ENCODE measurements at places on chromosomes 3 and 15.

- no peak for DNase-seq
These were observed 67.1 kb downstream of the EXOG start for GRCh38 chr3:38563070-38563885.

GRCh38 chr15:45155739-45156138, 25.9 kb downstream of the DUOX1 start:
- DNase-seq = no peak

DNA sequence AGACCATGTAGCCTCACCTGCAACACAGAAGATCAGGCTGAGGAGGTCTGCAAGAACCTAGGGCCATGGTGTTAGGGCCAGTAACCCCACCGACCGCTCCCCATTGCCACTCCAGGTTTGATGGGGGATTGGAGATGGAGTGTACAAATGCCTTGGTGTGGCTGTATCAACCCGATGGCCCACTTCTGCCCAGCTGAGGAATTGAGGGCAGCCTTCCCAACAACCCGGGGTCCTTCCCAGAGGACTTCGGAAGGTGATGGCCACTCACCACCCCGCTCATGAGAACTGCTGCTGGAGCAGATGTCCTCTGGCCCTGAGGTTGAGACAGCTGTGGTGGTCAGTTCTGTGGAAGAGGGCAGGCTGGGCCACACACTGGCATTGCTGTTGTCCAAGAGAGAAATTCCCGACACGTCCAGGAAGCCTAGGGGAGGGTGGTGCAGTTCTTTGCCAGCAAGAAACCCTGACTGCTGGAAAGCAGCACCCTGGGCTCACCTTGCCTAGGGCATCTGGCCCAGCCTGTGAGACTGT, 8.9 kb downstream of the GORASP1 start:
- no peak for DNase-seq

GRCh38 chr3:122219242-122219872, 35.9 kb downstream of the CASR start:
- no peak for DNase-seq

DNA sequence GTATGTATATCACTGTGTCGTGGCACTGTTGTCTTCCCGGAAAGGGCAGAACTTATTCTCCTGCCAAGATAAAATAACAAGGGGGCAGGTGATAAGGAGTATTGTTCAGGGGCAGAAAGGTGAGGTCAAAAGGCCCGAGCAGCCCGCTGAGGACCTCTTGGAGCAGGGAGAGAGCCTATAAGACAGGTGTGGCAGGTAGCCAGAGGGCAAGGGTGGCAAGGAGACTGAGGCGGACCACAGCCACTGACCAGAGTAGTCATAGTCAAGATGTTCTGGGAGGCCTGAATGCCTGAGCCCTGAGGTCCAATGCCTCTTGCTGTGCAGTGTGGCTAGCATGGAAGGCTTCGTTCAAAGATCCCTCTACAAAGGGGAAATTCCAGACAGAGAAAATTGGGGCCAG, 172.3 kb upstream of the CHRNA7 start:
- no peak for DNase-seq

DNA sequence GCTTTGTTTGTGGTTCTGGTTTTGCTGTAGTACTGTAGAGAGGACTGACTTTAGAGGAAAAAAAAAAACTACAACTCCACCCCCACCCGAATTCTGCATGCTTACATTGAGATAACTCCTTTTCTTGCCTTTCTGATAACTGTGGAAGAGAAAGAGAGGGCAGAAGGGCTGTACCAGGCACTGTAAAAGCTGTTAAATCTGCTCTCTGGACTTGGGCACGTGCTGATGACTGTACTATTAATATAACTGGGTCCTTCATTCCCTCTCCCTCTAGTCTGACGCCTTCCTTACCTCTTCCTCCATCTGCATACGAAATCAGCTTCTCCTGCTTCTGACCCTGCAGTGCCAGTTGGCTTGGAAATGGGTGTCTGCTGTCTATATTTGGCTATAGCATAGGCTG, 15.0 kb downstream of the MAPKBP1 start:
- no peak for DNase-seq

- peak; percentile 69 for DNase-seq
These were observed 58.8 kb downstream of the ARHGAP31 start for GRCh38 chr3:119352863-119353527.

DNA sequence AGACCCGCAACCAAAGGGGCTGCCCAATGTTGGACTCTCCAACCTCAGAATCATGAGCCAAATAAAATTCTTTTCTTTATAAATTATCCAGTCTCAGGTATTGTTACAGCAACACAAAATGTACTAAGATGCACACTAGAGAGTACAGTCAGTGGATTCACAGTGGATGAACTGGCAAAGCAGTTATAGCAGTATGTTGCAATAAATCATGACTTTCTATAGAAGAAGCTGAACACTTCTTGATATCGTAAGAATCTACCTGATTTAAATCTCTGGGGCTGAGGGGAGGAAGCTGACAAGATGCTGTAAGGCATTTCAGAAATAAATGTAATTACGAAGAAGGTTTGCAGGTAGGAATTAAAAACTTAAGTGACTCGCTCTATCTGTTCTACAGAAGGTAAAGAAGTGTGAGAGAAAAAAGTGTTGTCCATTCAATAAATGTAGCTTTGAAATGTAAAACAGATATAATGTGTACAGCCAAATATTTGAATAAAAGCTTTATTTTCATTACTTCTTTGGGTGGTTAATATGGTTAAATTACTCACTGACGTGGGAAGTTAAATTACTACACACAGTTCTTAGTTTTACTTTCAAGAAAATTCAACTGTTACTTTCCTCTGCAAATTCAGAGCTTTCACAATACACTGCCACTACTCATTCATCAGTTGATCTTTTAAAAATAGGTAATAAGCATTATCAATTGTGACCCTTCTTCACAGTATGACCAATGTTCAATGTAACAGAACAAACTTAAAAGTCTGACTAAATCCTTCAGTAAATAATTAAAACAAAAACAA, 439.1 kb downstream of the SHQ1 start:
- DNase-seq = no peak

- no peak for DNase-seq
These were observed 294.6 kb upstream of the DPPA4 start for GRCh38 chr3:109631897-109632296.

GRCh38 chr3:124579641-124580040, 150.6 kb upstream of the UMPS start:
- no peak for DNase-seq

- no peak for DNase-seq
These were observed 37.9 kb downstream of the DPH6 start for GRCh38 chr15:35507932-35508638.

DNA sequence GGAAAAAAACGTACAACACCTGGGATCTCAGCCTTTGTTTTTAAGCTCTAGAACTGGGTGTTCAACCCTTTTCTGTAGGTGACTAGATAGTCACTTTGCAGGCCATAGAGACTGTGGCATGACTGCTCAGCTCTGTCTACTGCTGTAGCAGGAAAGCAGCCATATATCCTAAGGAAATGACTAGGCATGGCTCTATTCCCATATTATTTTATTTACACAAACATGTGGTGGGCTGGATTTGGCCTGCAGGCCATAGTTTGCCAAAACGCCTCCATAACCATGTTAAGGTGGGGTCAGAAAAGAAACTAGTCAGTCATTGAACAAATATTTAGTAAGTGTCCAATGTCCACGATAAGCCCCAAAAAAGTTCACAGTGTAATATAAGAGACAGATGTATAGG, 452.5 kb downstream of the MCTP2 start:
- DNase-seq = no peak

DNA sequence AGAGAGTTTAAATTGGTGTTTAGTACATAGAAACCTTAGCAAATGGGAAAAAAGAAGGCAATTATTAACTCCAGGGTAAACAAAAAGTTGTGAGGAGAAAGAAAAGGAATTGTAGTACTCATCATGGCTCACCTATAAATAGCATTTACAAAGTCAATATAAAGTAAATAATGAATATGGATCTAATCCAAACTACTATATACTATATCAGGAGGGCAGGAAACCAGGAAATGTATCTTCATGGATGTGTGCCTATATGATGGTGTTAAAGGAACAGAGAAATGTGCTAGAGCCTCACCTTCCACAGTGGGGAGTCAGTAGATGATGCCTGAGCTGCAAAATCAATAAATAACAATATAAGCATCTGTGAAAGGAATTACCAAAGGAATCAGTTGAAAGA, 208.9 kb downstream of the FAM43A start:
- no peak for DNase-seq

DNA sequence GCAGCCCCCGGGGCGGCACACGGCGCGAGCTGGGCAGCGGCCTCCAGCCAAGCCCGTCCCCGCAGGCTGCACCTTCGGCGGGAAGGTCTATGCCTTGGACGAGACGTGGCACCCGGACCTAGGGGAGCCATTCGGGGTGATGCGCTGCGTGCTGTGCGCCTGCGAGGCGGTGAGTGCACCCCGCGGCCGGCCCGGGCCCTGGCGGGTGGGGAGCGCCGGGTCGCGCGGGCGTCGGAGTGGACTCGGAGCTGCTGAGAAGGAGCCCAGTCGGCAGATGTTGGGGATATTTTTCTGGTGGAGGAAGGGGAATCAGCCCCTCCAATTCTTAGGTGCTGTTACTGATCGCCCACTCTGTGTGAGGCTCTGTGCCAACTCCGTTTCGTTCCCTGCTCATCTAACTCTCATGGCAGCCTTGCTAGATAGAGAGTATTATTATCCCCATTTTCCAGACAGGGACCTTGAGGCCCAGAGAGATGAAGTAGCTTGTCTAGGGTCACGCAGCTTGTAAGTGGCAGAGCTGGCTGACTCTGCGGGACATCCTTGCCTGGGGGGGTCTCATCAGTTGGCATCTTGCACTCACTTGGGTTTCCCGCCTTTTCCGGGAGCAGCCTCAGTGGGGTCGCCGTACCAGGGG, 890 bp downstream of the CHRD start:
- DNase-seq = no peak

DNA sequence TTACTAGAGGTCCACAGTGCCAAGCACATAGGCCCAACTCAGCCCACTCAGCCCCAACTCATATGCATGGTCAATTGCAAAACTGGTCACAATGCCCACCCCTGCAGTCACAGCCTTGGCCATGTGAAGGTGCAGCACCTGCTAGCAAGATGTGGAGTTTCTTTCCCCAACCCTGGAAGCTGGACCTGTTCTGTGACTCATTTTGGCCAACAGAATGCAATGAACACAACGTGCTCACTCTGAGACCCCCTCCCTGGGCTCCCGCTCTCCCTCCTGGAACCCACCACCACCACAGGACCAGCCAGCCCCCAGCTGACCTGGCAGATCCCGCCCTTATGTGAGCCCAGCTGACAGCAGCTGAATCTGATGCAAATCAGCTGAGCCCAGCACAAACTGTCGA, 34.4 kb downstream of the ALDH1L1 start:
- DNase-seq = no peak

DNA sequence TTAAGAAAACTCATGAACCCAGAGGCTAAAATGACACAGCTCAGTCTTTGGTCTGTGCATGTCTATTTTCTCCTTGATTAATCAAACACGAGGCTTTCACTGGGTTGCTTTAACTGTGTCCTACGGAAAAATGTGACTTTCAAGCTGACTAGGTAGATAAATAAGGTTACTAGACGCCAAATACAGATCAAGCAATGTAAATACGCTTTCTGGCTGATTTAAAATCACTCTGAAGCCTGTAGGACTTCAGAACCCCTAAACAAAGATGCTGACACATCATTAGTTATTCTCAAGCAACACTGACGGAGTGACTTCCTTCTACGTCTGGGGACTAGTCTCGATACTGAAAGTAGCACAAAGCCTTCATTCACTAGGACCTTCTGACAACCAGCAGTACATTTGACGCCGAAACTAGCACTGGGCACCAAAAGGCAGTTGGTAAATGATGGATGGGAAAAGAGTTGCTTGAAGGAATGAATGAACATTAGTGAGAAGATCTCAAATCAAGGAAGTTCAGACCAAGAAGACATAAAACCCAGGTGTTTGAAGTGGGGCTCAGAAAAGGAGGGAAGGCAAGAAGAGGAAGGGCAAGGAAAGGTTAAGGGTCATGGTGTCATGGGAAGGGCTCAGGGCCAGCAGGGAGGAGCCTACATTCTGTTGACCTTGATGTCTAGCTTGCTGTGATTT, 67.1 kb upstream of the CDV3 start:
- no peak for DNase-seq

- no peak for DNase-seq
These were observed 157.6 kb downstream of the KLF13 start for GRCh38 chr15:31483986-31484951.

DNA sequence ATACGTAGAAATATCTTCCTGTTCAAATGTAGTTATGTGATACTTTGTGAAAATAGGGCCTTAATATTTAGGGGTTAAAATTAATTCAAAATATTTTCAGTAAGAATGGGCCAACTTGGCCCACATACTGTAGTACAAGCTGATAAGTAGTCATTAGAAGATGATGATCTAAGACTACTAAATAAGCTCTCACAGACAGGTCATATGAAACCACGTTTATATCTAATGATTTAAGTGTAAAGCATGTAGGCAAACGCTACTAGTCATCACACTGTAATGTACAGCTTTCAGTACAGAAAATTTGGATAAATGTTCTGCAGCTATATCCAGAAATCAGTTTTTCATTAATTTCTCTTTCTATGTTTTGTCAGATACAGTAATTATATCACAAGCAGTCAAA, 228.6 kb downstream of the UBE2E2 start:
- DNase-seq = no peak

DNA sequence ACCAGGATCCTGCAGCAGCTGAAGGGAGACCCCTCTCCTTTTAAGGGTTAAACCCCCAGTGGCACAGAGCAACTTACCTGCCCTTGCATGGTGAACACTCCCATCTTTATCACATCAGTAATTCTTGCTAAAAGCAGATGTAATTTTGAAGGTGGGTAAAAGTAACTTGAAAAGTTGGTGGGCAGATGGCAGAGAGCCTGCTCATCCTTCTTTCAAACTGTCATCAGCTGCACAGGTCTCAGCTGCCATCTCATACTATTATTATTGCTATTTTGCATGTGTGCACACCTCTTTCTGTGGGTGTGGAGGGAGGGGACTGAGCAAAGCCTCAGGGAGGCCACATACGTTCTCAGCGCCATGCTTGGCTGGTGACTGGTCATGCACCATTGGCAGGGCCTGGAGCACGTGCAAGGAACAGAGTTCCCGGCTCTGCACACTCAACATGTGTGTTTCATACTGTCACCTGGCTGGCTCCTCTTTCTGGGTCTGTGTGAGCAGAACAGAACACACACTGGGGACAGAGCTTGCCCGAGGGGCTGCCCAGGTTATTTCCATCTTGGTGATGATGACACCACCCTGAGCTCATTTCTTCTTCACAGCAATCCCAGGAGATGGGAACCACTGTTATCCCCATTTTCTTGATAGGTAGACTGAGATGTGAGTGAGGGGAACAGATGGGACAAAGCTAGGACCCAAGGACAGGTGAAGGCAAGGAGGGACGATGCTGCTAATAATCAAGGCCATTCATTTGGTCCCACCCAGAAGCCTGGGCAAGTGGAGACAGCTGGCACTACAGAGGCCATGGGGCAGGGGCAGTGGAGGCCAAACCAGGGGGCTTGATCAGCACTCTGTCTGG, 95.8 kb upstream of the KLF13 start:
- no peak for DNase-seq

DNA sequence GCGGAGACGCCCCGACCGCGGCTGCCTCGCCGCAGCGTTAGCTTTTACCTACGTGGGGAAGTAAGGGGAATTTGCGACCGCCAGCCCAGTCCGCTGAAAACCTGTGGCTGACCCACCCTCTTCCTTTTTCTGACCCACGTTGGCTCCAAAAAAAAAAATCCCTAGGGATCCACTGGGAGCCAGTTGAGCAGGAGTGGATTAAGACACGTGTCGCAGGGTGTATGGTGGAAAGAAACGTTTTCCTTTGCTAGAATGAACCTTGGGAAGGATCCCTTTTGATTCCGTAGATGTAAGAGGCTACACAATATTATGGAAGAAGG, 575 bp upstream of the PCYT1A start:
- no peak for DNase-seq

Measured in NB4 (cell line).